ENCODE measurements at places on chromosomes 6 and 20.

DNA sequence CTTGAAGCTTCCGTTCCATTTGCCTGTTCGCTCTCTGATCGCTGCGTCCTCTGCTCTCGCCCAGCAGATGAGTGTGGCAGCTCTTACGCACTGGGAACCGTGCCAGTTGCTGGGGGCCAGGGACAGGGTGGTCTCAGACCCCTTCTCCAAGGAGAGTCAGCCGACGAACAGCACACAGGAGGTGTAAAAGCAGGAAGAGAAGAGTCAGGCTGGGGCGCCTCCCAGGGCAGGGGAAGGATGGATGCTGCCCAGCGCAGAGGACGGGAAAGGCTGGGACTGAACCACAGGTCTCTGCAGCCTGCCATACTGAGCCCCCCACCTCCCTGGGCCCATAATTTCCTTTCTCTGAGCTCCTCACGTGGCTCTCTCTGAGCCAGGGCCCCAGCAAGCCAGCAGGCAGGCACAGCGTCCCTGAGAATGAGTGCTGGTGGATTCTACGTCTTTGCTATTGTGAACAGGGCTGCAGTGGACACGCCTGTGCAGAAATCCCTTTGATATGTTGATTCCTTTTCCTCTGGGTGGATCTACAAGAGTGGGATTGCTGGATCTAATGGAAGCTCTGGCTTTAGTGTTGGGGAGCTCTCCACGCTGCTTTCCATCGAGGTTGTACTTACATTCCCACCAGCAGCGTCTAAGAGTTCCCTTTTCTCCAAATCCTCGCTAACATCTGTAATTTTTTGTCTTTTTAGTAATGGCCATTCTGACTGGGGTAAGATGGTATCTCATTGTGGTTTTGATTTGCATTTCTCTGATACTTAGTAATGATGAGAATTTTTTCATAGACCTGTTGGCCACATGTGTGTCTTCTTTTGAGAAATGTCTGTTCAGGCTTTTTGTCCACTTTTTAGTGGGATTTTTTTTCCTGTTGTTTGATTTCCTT, 104.1 kb downstream of the PSMB1 start:
- no peak overlapping the region for H3K27ac ChIP-seq
- no peaks in the 10 kb centered on the region for H3K27me3 ChIP-seq
- peak; percentile 71 for DNase-seq
- no peaks in the 10 kb centered on the region for H3K36me3 ChIP-seq
- no peak overlapping the region for H3K4me3 ChIP-seq
- H3K4me1 ChIP-seq, result no peaks in the 10 kb centered on the region

GRCh38 chr6:105121981-105122380, 57.8 kb downstream of the POPDC3 start:
- H3K4me1 ChIP-seq, result no peaks in the 10 kb centered on the region
- H3K27ac ChIP-seq, result no peak overlapping the region
- DNase-seq, result no peak
- H3K36me3 ChIP-seq, result peaks cover 2% of the 10 kb centered on the region
- no peak overlapping the region for H3K4me3 ChIP-seq

DNA sequence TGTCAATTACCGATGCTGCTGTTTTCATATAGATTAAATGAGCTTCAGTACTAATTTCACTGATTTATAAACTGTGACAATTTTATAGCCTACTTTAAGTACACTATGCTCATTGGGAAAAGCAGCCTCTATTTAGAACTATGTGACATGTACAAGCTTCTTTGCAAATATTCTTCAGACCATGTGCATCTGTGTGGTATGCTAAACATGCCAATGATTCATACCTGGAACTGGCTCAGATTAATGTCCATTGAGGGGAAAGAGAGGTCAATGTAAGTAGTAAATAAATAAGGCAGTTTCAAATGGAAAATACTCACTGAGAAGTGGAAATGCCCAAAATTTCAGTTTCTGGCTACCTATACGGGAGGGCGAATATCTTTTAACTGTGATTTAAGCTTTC, 777.7 kb downstream of the C6orf118 start:
- no peak for DNase-seq
- no peaks in the 10 kb centered on the region for H3K36me3 ChIP-seq
- no peak overlapping the region for H3K4me3 ChIP-seq
- no peaks in the 10 kb centered on the region for H3K4me1 ChIP-seq
- no peak overlapping the region for H3K27ac ChIP-seq
- no peaks in the 10 kb centered on the region for H3K27me3 ChIP-seq

- H3K27me3 ChIP-seq, result no peaks in the 10 kb centered on the region
- H3K4me1 ChIP-seq, result no peaks in the 10 kb centered on the region
Measured at GRCh38 chr6:108707328-108707976, 140.8 kb upstream of the ARMC2 start.

GRCh38 chr6:8334113-8334512, 101.2 kb downstream of the SLC35B3 start:
- DNase-seq, result no peak
- H3K4me1 ChIP-seq, result no peaks in the 10 kb centered on the region
- no peak overlapping the region for H3K4me3 ChIP-seq
- H3K27ac ChIP-seq, result no peak overlapping the region
- no peaks in the 10 kb centered on the region for H3K36me3 ChIP-seq

DNA sequence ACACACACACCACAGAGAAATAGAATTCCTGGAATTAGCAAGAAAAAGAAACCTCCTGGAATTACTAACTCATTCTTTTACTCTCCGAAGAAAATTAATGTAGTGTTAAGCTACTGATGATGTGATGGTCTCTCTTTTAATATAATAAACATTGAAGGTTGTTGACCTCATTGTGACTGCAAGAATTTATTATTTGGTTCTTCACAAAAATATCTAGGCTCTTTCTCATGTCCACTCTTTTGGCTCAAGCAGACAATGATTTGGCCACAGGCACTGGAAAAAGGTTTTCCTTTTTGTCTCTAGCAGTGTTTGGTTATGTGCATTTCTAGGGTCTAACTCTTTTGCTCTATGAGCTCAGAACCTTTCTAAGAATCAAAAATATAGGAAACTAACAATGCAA, 811.9 kb downstream of the TENT5A start:
- no peak overlapping the region for H3K4me3 ChIP-seq
- DNase-seq, result no peak
- H3K36me3 ChIP-seq, result no peaks in the 10 kb centered on the region
- H3K27me3 ChIP-seq, result no peaks in the 10 kb centered on the region
- H3K4me1 ChIP-seq, result no peaks in the 10 kb centered on the region

GRCh38 chr20:55004044-55004443, 528.7 kb downstream of the DOK5 start:
- no peaks in the 10 kb centered on the region for H3K27me3 ChIP-seq
- H3K4me3 ChIP-seq, result no peak overlapping the region
- no peaks in the 10 kb centered on the region for H3K36me3 ChIP-seq
- no peak for DNase-seq

GRCh38 chr6:4647414-4648365, 128.5 kb upstream of the CDYL start:
- H3K27me3 ChIP-seq, result no peaks in the 10 kb centered on the region
- H3K27ac ChIP-seq, result peak overlapping the region; percentile 20
- peak; percentile 84 for DNase-seq
- no peaks in the 10 kb centered on the region for H3K4me1 ChIP-seq
- no peak overlapping the region for H3K4me3 ChIP-seq
- H3K36me3 ChIP-seq, result no peaks in the 10 kb centered on the region

DNA sequence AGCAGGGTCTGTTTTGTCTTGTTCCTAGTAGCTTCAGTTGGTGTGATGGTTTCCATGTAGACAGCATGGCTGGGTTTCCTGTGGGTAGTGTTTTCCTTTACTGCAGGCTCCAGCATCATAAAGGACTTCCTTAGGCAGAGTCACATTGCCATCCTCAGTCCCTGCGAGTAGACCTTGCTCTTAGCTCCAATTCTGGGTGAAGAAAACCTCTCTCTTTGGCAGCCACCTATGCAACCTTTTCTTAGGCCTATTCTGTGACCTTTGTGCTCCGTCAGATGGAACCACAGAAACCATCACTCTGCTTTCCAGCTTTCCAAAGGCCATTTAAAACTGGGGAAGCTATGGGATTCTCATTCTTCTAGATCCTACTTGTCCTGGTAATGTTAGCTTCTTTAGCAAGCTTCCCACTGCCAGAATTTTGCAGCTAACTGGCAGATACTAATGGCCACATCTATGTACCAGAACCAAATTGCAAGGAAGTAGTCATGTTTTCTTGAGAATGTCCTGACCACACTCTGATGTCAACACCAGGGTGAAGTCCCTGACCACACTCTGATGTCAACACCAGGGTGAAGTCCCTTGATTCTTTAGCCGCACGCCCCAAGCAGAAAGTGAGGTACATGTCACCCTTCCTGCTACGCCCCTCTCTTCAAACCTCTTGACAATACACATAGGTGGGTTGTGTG, 646.6 kb upstream of the HS3ST5 start:
- no peak overlapping the region for H3K4me3 ChIP-seq
- DNase-seq, result no peak
- H3K36me3 ChIP-seq, result no peaks in the 10 kb centered on the region
- H3K27me3 ChIP-seq, result no peaks in the 10 kb centered on the region
- no peaks in the 10 kb centered on the region for H3K4me1 ChIP-seq

GRCh38 chr6:156398966-156399365, 378.2 kb upstream of the ARID1B start:
- H3K27ac ChIP-seq, result no peak overlapping the region
- no peak for DNase-seq
- no peak overlapping the region for H3K4me3 ChIP-seq
- H3K4me1 ChIP-seq, result no peaks in the 10 kb centered on the region
- no peaks in the 10 kb centered on the region for H3K36me3 ChIP-seq

- no peak overlapping the region for H3K27ac ChIP-seq
- no peak overlapping the region for H3K4me3 ChIP-seq
- no peaks in the 10 kb centered on the region for H3K27me3 ChIP-seq
- H3K4me1 ChIP-seq, result no peaks in the 10 kb centered on the region
- H3K36me3 ChIP-seq, result no peaks in the 10 kb centered on the region
- DNase-seq, result no peak
Measured at GRCh38 chr6:155708100-155708499, 252.5 kb upstream of the NOX3 start.

DNA sequence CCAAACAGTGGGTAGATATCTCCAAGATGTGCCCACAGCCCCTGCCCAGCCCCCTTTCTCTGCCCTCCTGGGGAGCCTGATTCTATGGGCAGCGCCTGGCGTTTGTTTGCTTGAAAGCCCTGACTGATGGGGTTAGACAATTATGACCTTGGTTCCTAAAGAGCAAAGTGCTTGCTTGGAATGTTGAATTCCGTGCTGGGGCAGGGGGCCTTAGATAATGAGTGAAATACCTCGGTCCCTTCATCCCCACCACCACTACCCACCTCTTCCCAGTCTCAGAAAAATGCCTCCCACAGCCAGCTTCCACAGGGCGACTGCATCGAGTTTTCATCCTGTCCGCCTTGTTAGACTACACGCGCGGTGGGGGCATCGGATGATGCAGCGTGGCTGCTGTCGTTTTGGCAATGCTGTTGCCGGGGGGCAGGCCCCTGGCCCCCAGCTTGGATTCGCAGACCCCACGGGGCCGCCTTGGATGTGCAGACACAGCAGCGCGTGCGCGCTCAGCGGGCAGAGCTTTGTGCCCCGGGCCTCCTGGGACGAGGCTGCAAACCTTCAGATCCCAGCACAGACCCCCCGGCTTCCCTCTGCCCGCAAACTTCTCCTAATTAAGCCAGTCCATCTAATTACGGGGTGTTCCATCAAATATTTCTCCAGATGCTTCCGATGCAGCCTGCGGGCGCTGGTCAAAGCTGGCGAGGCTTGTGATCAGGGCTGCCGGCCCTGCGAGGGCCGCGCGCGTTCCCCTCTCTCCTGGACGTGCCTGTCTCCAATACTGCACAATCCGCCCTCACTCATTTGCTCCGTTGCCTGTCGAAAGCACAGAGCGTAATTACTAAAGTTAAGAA, 86.1 kb downstream of the LINC00237 start:
- no peaks in the 10 kb centered on the region for H3K27me3 ChIP-seq
- H3K4me1 ChIP-seq, result no peaks in the 10 kb centered on the region
- H3K27ac ChIP-seq, result no peak overlapping the region
- no peak overlapping the region for H3K4me3 ChIP-seq

DNA sequence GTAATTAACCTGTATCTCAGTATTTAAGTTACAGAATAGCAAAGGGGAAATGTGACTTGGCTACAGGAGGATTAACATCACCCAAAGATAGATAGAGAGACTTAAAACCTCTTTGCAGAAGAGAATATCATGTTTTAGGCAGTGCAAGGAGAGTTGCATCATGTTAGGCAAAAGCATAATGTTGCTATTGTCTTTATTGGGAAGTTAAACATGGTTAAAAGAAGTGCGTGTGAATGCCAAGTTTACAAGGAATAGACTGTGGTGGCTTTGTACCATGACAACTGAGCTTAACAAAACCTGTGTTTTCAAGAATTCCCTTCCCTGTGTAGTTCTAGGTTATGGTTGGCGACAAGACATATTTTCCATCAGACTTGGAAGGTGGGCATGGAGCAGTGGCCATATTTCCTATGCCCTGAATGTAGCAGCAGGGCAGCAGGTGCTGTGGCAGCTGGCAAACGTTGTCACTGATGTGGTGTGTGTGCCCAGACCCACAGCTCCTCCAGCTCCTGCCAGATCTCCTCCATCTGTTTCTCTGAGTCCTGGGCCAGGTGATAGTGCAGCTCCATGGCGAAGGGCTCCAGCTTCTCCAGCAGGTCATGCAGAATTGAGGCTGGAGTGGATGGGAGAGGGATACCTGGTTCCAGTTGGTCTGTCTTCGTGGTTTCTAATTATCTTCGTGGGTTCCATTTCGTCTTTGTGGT, 163.3 kb downstream of the QRSL1 start:
- no peak overlapping the region for H3K4me3 ChIP-seq
- H3K27ac ChIP-seq, result no peak overlapping the region
- H3K4me1 ChIP-seq, result no peaks in the 10 kb centered on the region
- H3K36me3 ChIP-seq, result no peaks in the 10 kb centered on the region
- H3K27me3 ChIP-seq, result no peaks in the 10 kb centered on the region
- no peak for DNase-seq

- H3K27me3 ChIP-seq, result no peaks in the 10 kb centered on the region
- H3K4me3 ChIP-seq, result no peak overlapping the region
- no peaks in the 10 kb centered on the region for H3K4me1 ChIP-seq
- H3K27ac ChIP-seq, result no peak overlapping the region
Measured at GRCh38 chr20:33028875-33029274, 2.6 kb upstream of the BPIFB6 start.
